K562 (cell line): ENCODE measurements at places on chromosomes 13 and 19. TPM values are rescaled to one million over a fixed set of nuclear protein-coding genes. Genes with fewer than 3 reads are reported as not detected.

CCNE1 gene
- 31.8 and 34.9 TPM in 2 replicates for total RNA-seq

GRCh38 chr19:2451138-2451537 lies 5.6 kb downstream of the LMNB2 start:
- H3K4me1 ChIP-seq = peaks cover 5% of the 10 kb centered on the region; the same call in 1 of the 3 replicates
- H3K27me3 ChIP-seq = no peaks in the 10 kb centered on the region
- no peak overlapping the region for H3K27ac ChIP-seq
- no peak overlapping the region for H3K4me3 ChIP-seq
- peaks cover 59% of the 10 kb centered on the region; the same call in 1 of the 3 replicates for H3K36me3 ChIP-seq

- no peak for DNase-seq
- H3K4me3 ChIP-seq = no peak overlapping the region
- H3K4me1 ChIP-seq = no peaks in the 10 kb centered on the region
- H3K36me3 ChIP-seq = no peaks in the 10 kb centered on the region
- no peaks in the 10 kb centered on the region for H3K27me3 ChIP-seq
Measured at GRCh38 chr13:84399320-84400085, 517.2 kb upstream of the SLITRK1 start.

GRCh38 chr19:43438291-43439031 lies 23.8 kb downstream of the TEX101 start:
- H3K4me1 ChIP-seq = no peaks in the 10 kb centered on the region; the same call in 1 of the 2 replicates
- no peak overlapping the region for H3K27ac ChIP-seq
- no peak for DNase-seq
- no peaks in the 10 kb centered on the region for H3K36me3 ChIP-seq
- H3K27me3 ChIP-seq = peaks cover 4% of the 10 kb centered on the region; the same call in 1 of the 2 replicates

GRCh38 chr19:44722131-44723121 lies 23.5 kb downstream of the CEACAM16 start:
- H3K4me3 ChIP-seq = no peak overlapping the region
- no peaks in the 10 kb centered on the region for H3K27me3 ChIP-seq
- no peak overlapping the region for H3K27ac ChIP-seq
- peaks cover 20% of the 10 kb centered on the region for H3K4me1 ChIP-seq
- peak; percentile 27 for DNase-seq
